ENCODE measurements at places on chromosomes 12 and 14.

DNA sequence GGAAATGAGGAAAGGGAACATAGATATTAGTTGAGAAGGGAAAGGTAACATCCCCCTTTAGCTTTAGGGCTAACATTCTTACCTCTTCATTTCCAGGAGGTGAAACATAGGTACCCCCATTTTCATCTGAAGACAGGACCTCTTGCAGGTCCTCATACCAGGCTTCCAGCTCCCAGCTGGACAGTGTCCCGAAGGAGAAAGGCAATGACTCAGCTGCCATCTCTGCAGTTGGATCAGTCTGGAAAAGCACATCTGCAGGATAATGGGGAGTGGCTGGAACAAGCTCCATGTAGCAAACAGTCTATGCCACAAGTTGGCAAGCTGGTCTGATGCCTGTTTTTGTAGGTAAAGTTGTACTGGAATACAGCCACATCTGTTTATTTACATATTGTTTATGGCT lies 3.1 kb downstream of the DDIT3 start:
- DNase-seq = no peak

DNA sequence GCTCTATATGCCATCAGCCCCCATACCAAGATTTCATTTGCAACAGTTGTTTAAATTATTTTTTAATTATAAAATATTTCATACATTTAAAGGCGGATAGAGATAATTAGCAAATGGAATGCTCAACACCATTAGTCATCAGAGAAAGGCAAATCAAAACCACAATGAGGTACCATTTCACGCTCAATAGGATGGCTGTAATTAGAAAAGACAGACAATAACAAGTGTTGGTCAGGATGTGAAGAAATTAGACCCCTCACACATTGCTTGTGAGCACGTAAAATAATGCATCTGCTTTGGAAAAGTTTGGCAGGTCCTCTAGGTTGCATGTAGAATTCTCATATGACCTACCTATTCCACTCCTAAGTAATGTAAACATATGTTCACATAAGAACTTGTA lies 35.3 kb upstream of the EPS8 start:
- no peak for DNase-seq

DNA sequence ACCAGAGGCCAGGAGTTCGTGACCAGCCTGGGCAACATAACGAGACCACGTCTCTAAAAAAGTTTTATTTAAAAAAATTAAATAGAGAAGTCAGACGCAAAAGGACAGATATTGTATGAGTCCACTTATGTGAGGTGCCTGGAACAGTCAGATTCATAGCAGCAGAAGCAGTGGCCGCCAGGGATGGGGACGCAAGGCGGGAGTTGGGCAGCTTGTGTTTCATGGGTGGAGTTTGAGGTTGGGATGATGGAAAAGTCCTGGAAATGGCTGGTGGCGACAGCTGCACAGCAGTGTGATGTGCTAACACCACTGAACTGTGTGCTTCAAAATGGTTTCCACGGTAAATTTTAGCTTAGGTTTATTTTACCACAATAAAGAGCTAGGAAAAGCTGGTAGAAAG lies 57.6 kb upstream of the DDX11 start:
- no peak for DNase-seq

- no peak for DNase-seq
Measured at GRCh38 chr12:2806700-2807099, 5.8 kb upstream of the ITFG2 start.

DNA sequence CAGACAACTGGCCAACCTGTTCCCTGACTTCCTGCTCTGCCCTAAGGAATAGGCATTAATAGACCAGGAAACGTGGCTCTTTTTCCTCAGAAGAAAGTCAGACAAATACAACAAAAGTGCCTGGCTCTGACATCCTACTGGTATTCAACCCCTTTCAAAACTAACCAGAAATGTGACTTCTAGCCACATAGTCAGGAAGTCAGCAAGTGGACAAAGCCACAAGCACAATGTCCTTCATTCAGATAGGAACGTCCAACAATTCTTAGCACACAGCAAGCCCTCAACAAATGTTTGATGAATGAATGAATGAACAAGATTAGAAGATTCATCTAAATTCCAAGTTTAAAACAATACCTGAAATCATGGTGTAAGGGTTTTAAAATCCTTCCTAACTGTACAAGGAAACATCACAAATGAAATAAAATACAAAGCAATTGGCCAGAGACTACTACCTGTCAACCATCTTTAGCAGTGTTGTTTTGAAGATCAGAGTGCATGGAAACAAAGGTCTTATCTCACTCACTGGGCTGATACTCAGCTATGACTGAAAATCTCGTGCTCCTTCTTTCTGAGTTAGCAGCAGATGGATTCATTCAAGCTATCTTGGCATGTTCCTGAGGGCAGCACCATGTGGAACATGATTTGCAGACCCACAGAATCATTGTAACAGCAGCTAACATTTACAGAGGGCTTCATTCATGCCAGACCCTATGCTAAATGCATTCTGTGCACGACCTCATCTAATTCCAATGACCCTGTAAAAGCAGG lies 16.5 kb downstream of the APPL2 start:
- no peak for DNase-seq

DNA sequence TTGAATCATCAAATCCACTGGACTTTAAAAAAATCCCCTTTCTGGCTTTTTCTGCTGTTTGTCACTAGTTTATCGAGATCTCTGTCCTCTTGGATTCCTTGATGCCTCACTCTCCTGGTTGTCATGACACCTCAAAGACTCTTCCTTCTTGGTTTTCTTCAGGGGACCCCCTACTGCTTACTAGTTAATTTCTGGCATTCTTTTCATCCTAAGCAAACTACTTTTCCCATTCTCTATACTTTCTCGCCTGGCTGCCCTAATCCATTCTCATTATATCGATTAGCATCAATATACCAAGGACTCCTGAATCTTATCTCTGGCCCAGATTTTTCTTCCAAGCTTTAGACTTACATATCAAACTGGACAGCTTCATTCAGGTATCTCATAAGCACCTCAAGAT lies 98.6 kb downstream of the NEDD1 start:
- DNase-seq = no peak

GRCh38 chr14:102504328-102504999 lies 5.1 kb downstream of the ANKRD9 start:
- DNase-seq = no peak

- peak; percentile 8 for DNase-seq
Measured at GRCh38 chr14:59320361-59320760, 131.9 kb downstream of the DAAM1 start.

GRCh38 chr14:22178333-22178839 lies 410.6 kb downstream of the DAD1 start:
- no peak for DNase-seq

DNA sequence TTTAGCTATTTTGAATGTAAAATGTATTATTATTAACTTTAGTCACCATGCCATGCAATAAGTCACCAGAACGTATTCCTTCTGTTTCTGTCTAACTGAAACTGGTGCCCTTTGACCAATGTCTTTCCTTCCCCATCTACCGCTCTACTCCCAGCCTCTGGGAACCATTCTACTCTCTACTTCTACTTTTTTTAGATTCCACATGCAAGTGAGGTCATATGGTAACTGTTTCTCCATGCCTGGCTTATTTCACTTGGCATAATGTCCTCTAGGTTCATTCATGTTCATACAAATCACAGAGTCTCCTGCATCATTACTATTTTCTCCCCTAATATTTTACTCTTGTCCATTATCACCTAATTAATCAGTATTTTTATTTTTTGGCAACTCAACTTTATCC lies 160.1 kb downstream of the TMX1 start:
- DNase-seq = no peak

DNA sequence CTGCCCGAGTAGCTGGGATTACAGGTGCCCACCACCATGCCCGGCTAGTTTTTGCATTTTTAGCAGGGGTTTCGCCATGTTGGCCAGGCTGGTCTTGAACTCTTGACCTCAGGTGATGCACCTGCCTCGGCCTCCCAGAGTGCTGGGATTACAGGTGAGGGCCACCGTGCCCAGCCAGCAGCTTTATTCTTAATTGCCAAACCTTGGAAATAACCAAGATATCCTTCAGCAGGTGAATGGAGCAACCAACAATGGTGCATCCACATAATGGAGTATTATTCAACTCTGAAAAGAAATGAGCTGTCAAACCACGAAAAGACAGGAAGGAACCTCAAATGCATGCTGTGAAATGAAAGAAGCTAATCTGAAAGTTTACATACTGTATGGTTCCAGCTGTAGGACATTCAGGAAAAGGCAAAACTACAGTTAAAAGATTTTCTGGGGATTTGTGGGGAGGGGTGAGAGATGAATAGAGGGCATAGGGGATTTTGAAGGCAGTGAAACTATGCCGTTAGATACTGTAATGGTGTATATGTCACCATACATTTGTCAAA lies 118.8 kb upstream of the CCND2 start:
- DNase-seq = no peak

DNA sequence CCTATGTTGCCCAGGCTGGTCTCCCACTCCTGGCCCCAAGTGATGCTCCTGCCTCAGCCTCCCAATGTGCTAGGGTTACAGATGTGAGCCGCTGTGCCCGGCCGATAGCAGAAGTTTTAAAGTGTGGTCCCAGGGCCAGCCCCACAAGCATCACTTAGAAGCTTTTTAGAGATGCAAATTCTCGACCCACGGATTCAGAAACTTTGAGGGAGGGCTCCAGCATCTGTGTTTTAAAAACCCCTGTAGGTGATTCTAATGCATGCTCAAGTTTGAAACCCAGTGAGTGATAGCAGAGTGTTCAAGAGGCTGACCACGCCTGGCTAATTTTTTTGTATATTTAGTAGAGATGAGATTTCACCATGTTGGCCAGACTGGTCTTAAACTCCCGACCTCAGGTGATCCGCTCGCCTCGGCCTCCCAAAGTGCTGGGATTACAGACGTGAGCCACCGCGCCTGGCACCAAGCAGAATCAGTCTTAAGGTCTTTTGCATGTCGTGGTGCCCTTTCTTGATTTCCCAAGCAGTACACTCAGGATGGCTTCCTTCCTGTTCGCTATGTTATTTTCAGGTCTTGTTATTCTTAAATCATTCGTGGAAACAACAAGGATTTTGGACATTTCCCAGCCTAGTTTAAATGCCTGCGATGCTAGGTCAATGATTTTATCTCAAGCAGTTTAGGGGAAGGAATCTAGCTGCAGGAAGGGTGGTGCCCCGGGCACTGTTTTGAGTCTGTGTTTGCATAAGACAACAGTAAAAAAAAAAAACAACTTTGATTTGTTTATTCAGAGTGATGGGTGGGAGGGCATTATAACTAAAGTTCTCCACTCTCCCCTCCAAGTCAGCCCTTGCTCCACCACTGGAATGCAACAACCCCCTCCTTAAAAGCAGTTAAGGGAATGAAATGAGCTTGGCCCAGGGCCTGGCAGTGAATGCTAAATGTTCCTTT lies 9.2 kb upstream of the RILPL2 start:
- no peak for DNase-seq

- DNase-seq = no peak
Measured at GRCh38 chr14:79369359-79370332, 841.7 kb downstream of the DIO2 start.

DNA sequence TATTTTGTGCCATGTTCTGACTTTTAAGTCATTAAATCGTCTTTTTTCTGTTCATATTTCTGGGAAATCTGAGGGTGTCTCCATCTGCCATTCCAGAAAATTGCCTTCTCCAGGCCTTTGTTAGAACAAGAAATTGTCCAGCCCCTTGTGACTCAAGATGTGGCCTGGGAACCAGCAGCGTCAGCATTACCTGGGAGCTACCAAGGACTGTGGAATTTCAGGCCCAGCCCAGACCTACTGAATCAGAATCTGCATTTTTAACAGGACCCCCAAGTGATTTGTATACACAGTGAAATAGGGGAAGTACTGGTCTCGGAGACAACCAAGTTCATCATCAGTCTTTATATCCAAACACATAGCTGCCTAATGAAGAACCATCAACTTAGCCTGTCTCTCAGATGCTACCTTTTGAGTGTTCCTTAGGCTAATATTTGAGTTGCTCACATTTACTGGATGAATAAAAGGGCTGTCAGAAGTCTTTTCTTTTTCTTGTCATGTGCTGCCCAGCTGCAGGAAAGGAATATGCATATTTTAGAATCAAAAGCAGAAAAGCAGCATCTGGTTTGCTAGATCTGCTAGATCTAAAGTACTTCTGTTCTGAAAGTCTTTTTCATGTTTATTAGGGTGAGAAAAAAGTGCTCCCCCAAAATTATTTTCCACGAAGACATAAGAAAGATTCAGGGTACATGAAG lies 21.2 kb downstream of the GPHB5 start:
- no peak for DNase-seq

- no peak for DNase-seq
Measured at GRCh38 chr12:115308918-115309317, 624.9 kb upstream of the TBX3 start.

GRCh38 chr12:114215746-114216145 lies 190.2 kb downstream of the TBX5 start:
- DNase-seq = no peak

GRCh38 chr12:74719447-74719846 lies 181.8 kb downstream of the ATXN7L3B start:
- no peak for DNase-seq

GRCh38 chr12:128313931-128314330 lies 47.0 kb downstream of the TMEM132C start:
- no peak for DNase-seq

DNA sequence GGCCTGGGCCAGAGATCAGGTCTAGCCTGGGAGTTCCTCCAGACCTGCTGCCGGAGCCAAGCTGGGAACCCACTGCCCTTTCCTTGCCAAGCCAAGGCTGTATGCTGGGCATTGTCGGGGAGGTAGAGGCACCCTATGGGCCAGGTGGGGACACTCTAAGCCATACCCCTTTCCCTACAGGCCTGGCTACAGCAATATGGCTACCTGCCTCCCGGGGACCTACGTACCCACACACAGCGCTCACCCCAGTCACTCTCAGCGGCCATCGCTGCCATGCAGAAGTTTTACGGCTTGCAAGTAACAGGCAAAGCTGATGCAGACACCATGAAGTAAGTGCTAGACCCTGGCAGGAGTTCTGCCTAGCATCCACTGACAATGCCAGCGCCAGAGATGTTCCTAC lies 4.9 kb downstream of the MMP14 start:
- DNase-seq = no peak

GRCh38 chr12:100356644-100357223 lies at the start of gene SLC17A8:
TSS of gene SLC17A8 (plus strand) at chr12:100357074. CDS start at chr12:100357392, 318 bp downstream.
- no peak for DNase-seq

DNA sequence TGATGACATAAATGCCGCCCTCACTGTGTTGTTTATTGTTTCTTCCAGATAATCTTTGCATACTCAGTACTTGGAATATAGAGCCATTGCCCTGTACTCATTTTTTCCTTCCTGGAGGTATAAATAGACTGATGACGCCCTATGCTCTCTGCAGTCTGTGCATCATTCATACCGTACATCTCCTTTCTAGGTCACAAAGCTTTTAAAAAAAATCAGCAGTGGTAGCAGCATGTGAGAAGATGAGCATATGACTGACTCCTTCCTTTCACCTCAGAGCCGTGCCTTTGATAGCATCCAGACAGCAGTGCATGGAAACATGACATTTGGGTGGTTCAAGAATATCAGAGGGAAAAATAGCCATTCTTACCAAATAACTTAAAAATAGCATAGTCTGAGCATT lies 77.3 kb downstream of the PDE3A start:
- DNase-seq = no peak

GRCh38 chr14:24277606-24278321 lies 6.4 kb upstream of the RABGGTA start:
- peak; percentile 77 for DNase-seq

- DNase-seq = no peak
Measured at GRCh38 chr14:101594511-101595148, 33.3 kb downstream of the DIO3 start.

- no peak for DNase-seq
Measured at GRCh38 chr14:49944501-49944900, 51.6 kb downstream of the ARF6 start.

All from Kasumi-1 (cell line).